Stimulated activated CD4-positive, alpha-beta T cell treated with anti-CD3 and anti-CD28 coated beads, TNF-alpha, amount 100 ng/mL, for 1 hour (primary cell): ENCODE measurements at places on chromosomes 2 and 18.

- DNase-seq = no peak
These were observed 11.6 kb upstream of the RBFA start for GRCh38 chr18:80022613-80023012.

GRCh38 chr2:16189029-16189835 lies 248.9 kb downstream of the MYCN start:
- no peak for DNase-seq

DNA sequence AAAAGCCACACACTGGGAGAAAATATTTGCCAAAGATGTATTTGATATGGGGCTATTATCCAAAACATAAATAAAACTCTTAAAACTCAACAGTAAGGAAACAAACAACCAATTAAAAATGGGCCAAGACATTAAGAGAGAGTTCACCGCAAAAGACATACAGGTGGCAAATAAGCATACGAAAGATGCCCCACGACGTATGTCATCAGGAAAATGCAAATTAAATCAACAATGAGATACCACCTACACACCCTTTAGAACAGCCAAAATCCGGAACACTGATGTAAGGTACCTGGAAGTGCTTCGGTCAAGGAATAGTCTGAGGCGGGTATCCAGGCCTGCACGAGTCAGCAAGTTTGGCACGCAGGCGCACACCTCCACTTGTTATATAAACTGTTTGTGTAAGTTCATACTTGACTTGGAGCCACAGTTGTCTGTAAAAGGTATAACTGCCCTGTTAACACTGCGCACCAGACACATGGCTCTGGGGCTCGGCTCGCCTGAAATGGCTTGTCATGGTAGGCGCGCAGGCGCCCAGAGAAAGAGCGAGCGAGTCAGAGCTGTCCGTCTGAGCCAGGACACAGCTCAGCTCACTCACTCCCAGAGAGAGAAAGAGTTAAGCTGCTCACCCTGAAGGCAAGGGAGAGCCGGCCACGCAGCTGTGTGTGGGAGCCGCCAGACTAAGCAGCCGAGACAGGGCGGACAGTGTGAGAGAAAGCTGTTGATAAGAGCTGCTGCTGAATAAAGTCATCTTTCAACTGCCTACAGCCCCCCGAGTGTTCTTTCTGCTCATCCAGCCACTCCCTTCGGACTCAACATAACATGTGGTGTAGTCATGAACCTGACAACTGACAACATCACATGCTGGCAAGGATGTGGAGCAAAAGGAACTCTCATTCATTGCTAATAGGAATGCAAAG lies 87.3 kb downstream of the HNRNPLL start:
- no peak for DNase-seq

GRCh38 chr2:1990151-1990589 lies 245.9 kb upstream of the PXDN start:
- no peak for DNase-seq

DNA sequence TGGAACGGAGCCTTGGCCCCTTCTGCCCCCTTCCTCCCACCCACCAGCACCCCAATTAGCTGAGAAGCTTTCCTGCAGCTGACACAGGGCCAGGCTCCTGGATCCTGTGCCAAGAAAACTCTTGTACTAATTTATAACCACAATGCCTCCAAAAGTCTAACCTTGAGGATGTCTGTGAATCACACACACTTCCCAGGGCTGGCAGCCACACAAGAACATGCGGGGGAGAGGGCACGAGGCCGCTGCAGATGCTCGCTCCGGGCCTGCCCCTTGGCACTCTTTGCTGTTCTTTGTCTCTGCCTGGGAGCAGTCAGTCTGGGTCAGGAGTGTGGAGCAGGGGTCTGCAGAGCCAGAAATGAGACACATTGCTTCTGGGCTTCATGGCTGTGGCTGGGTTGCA lies 62.7 kb upstream of the KIF5C start:
- no peak for DNase-seq

- DNase-seq = no peak
These were observed 122.9 kb downstream of the TXNL1 start for GRCh38 chr18:56515522-56515921.
